Stimulated activated CD8-positive, alpha-beta memory T cell treated with anti-CD3 and anti-CD28 coated beads, Interleukin-7, amount 100 ng/mL, for 1 hour (primary cell): ENCODE measurements at places on chromosomes 1 and 21.

DNA sequence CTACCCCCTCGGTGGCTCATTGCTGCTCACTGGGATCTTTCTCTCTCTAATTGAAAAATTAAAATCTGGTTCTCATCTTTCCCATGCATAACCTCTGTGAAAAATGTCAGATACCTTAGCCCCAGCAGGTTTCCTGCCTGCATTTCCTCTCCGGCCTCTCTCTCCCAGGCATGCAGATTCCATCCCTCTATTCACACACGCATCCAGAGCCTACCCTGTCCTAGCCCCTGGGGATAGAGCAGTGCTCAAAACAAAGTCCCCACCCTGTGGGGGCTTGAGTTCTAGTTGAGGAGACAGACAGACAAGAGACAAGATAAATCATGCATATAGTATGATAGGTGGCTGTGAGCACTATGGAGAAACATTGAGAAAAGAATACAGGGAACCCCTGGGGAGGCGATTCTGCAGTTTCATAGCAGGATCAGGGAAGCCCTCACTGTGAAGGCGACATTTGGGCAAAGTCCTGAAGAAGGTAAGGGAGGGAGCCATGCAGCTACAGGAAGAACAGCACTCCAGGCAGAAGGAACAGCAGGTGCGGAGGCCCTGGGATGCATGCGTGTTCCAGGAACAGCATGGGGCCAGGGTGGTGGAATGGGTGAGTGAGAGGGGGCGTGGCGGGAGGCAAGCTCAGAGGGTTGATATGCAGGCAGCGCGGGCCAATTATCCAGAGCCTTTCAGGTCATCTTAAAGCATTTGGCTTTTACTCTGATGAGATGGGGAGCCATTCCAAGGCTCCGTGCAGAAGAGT, 3.5 kb upstream of the BSND start:
- DNase-seq, result no peak

DNA sequence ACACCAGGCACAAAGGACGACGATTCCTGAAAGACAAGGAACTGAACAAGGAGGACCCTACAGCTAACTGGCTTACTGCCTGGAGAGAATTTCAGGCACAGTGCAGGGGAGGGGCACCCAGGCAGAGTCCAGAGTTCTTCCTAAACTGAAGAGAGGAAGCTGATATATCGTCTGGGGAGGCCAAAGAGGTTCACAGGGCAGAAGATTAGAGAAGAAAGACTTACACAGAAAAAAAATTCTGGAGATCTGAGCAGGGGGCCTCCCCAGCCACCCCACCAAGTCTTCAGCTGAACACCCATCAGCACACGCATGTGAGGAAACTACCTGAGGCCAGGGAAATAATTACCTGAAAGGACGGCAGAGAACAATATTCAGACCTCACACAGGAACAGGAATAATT, 24.6 kb downstream of the SORT1 start:
- DNase-seq, result no peak

- DNase-seq, result no peak
These were observed 48.9 kb upstream of the TADA1 start for GRCh38 chr1:166924823-166925541.

GRCh38 chr1:115430441-115431158, 92.6 kb upstream of the NGF start:
- no peak for DNase-seq
